ENCODE measurements at places on chromosomes 5 and 9. TPM values are rescaled to one million over a fixed set of nuclear protein-coding genes. Genes with fewer than 3 reads are reported as not detected.

DNA sequence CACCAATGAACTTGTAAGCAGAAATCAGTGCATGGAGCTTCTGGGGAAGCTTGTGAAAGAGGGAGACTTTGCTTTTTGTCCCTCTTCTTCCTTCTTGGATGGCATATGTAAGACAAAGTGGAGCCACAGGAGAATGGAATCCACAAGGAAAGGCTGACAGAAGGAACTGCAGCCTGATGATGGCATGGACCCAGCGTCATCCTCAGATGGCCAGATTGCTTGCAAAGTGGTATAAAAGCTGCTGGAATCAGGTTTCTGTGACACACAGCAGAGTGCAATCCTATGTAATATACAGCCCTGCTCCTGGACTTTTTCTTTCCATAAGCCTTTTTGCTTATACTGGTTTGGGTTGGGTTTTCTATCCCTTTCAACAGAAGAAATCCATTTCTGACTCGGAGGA, 31.4 kb upstream of the SPARC start:
- DNase-seq: no peak

DNA sequence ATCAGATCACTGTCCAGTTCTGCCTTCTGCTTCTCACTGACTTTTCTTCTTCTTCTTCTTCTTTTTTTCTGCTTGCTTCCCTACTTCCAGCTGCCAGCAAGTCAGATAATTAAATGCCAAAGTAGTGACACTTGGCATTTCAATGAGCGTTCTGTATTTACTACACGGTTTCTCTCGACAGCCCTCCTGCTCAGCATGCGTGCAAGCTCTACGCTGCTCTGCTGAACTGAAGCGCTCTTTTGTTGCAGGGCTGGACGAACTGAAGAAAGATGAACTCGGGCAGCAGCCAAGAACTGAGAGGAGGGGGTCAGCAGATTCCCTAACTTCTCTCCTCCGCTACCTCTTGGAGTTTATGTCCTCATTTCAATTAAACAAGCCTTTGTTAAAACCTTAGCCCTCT, 319.1 kb downstream of the GLIS3 start:
- DNase-seq: no peak

DNA sequence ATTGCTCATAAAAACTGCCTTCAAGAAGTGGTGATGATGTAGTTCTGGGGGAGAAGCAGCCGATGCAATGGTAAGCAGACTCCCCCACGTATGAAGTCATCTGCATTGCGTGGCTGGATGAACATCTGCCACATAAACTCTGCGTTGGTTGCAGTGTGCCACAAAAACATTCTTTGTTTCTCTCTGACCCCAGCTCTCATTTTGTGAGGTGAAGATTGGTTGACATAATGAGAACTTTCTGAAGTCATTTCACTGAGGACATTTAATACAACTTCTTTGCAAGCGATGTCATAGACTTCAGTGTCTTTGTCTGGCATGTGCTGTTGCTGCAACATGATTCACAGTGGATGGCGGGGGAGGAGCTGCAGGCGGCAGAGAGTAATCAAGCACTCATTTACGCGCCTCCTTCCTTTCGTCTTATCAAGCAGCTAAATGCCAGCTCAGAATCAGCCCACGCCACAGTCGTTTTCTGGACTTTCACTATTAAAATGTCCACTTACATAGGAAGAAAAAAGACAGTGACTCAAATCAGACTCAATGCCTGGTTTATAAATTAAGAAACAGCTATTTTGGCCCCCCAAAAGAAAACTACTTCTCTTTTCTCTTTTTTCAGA, 91.5 kb upstream of the NFIL3 start:
- DNase-seq: peak; percentile 69

DNA sequence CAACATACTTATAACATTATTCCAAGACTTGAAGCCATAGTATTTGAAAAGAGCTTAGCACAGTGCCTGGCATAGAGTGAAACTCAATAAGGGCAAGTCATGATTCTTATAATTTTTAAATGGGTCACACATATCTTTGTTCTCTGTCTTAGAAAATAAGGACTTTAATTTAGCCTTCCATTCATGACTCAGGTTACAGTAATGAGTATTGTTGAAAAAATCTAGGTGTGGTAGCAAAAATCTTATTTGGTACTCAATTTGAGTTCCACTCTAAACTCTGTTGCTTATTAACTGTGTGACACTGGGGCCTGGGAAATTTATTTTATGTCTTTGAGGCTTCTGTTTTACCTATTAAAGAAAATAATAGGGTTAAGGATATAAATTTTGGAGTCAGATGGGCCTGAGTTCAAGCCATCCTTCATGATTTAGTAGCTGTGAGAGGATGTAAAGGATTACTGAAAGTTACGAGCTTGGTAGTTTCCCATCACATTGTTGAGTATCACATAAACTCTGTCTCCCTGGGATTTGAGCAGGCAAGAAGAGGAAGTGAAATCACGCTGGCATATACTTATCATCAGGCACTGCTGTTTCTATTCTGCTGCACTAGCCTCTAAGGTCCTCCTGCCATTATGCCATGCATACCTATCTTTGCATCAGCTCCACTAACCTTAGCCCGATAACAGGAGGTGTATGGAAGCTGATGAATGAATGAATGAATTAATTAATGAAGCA, 1.5 kb downstream of the SPINK9 start:
- DNase-seq: no peak

SHC3 gene
- total RNA-seq: not detected
